ENCODE measurements at places on chromosomes 2 and 18.

DNA sequence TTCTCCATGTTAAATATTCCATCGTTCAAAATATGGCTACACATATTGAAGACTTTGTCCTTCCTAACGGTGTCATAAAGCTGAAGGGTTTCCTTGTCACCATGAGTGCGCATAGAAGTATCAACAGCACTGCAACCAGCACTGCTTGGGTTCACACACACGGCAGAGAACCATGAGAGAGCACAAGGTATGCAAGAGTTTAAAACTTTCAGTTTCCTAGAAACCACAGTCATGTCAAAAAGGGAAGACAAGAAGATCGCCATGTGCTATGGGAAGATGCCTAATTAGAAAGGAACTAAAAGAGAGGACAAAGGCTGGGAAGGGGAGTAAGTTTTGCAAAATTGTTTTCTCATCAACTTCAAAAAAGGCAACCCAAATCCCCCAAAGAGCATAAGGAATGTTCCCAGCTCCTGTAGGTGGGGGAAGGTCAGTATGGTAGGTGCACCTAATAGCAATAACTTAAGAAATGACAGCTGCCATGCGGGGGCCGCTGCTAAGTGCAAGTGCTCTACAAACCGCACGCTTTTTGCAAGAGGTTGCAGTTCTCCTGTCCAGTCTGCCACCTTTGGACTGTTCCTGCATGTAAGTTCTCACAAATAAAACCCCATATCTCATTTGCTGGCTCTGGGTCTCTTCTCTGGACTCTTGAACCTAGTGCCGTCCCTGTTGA, 136.8 kb downstream of the TMEM163 start:
- no peak for DNase-seq

DNA sequence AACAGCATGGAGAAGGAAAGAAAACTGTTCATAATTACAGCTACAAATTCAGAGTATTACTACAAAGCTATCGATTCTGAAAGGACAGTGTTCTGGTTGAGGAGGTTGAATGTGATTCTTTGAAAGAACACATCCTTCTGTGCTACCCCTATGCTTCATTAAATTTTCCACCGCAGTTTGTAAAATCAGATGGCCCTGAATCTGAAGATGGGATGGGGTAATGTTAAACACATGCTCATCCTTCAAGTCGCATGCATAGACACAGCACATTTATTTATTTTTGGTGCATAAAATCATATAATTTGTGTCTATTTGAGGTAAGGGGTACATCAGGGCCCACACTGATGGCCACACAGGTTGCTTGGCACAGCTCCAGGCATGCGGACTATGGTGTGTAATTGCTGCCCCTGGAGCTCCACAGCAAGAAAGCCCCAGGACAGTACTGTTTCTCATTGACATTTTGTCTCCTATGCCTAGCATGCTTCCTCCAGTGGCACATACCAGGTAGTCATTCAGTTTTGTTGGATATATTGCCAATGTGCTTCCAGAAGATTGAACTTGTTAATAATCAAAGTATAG, 238.8 kb upstream of the TANK start:
- DNase-seq, result no peak

DNA sequence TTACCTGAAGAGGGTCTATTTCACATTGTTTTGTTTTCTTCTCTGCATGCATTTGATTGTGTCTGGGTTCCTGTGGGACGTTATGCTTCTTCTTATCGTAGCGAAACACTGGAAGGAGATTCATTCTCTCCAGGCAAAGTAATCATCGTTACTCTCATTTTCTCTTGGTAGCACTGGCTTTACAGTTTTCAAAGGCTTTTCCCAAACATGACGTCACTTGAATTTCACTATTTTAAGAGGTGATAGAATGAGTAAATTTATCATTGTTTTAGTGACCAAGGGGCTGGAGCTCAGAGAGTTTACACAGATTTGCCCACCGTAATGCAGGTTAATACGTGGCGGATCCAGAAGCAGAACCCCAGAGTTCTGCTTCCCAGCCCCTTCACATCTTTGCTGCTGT, 391.4 kb downstream of the DCDC2C start:
- DNase-seq, result no peak

- DNase-seq, result no peak
Observed at GRCh38 chr2:138475277-138475776, 26.2 kb upstream of the SPOPL start.

DNA sequence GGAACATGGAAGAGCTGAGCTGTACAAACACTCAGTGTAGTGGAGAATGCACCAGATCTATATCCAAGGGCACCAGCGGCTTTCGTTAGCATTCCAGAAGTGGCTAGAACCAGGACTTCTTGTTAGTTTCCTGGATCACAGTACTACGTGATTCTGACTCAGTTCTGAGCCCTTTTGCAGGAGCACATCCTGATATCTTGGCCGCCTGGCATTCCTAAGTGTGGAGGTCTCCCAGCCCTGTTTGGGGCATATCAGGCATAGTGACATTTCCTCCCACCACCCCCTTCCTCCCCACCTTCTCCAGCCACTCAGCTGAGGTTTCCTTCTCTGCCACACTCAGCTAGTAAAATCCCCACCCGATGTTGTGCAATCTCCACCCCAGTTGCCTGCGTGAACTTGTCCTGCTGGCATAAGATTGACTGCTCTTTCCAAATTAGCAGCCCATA, 63.4 kb downstream of the BMP10 start:
- no peak for DNase-seq

DNA sequence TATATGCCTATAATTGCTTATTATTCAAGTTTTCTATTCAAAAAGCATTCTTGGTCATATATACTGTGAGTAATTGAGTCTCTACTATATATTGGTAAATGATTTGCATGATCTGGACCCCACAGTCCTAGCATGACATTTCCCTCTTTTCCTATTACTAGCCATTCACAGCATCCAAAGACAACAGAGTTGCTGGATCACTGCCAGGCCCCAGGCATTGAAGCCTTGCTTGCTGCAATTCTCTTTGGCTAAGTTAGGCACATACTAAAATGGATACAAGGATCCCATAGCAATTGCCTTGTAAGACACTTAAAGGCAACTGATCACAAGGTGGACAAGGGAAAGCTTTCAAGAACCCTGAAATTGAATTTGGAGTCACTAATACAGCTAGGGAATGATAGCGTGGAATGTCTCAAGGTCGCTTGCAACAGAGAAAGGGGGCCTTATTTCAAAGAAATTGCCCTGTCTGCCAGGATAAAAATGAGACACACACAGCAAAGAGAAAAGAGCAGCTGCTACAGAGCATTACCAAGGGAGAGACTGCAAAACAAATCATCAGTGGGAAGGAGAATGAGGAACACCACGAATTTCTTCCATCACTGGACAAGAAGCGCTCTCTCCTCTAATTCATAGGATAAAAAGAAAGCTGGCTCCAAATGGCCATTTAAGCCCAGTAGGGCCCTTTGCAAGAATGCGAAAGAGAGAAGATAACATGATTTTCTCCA, 77.1 kb upstream of the EPHA4 start:
- DNase-seq, result no peak

GRCh38 chr2:233463586-233463985, 103.0 kb downstream of the USP40 start:
- no peak for DNase-seq

DNA sequence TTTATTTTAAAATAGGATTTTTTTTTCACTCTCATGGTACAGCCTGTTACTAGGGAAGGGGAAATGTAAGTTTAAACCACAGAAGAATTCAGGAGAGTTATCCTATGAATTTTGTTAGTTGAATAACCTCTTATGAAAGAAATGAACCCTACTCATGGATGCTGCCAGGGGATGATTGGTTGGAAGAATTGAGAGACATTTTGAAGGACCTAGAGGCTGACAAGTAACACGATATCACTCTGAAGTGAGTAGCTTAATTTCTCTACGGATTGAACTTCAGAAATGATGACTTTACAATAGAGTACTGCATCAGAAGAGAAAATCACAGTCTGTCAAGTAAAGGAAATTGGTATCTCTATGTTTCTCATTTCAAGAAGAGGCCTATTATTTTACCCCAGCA, 1346.2 kb downstream of the SUCLG1 start:
- no peak for DNase-seq

- no peak for DNase-seq
Observed at GRCh38 chr2:2107627-2108026, 223.4 kb downstream of the MYT1L start.

GRCh38 chr18:62294073-62294472, 31.0 kb upstream of the TNFRSF11A start:
- DNase-seq, result no peak

DNA sequence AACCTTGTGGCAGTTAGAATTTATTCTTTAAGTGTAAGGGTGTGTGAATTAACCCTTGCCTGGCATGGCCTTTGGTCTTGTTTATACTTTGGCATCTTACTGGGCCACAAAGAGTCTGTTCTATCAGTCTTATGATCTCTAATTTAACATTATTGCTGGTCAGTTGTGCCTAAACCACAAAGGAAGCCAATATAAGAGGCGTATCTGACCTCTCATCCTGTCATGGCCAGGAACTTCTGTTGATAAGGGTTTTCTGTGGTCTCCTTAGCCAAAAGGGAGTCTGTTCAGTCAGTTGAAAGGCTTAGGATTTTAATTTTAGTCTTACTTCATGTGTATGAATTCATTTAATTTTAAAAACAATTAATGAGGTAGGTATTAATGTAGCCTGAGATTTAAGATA, 127.2 kb downstream of the LRRTM4 start:
- no peak for DNase-seq

DNA sequence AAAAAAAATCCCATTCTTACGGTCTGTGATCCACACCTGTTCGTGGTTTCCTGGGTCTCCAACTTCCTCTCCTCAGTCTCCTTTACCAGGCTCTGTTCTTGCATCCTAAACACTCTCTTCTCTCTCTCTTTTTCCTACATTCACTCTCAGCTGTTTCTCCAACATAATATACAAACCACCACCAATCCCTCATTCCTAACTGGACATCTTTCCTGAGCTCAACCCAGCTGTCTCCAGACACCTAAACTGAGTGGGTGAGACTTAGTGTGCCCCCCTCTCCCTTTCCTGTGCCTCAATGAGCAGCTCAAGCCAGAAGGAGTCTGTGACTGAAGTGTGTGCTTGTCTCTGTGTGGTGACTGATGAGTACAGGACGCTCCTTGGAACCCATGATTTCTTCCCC, 59.4 kb downstream of the LIPG start:
- DNase-seq, result no peak

DNA sequence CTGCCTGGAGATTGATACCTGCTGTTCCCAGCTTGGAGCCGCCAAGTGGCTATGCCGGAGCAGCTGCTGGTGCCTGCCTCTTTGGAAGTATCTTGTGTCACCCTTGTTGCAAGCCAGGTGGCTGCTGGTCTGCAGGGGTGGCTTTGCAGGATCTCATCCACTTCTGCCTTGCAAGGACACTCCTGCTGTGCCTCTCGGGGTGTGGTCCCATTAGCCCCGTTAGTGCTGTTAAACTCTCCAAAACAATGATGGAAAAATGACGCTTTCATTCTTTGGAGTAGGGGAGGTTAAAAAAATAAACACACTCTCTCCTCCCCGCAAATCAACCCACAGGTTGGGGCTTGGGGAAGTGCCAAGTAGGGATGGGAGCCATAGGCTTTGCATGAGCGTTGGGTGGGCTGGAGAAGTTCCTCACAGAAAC, 352.8 kb downstream of the RNF144A start:
- DNase-seq, result no peak

DNA sequence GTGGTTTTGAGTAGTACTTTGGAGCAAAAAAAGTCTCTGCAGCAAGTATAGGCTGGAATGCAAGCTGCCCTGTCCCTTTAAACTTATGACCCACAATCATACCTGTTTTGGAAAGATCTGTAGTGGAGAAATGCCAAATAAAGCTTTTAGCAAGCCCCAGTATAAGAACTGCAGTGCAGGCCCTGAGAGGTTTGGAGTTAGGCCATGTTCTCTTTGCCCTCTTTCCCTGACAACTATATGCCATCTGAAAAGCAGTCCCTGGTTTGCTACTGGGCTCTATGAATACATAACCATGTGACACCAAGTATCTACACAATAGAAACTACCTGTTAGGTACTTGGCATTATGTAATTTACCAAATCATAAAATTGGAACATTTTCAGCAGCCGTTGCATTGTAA, 267.4 kb upstream of the HNMT start:
- no peak for DNase-seq

DNA sequence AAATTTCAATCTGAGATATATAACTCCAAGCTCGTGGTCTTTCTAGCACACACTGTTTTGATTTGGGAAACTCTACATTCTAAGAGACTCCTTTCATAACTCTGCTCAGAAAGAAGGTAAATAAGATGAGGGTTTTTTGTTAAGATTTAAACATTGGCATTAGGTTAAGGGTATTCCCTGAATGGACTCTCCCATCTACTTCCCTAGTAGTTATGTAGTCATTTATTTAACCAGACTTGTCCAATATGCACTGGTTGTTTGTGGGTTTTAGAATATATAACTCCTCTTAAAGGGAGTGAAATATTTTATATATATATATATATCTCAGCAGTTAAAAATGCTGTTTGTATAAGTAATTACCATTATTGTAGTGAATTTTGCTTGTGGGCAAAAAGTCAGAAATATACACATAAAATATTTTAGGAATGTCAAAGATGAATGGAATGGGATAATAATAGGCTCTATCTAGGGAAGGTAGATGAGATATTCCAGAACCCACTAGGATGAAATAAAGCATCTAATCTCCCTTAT, 61.5 kb upstream of the WDR75 start:
- no peak for DNase-seq

GRCh38 chr2:165450156-165450555, 19.3 kb upstream of the CSRNP3 start:
- DNase-seq, result no peak

GRCh38 chr18:51614033-51614432, 416.6 kb upstream of the MEX3C start:
- DNase-seq, result no peak

GRCh38 chr2:177783835-177784744, 288.5 kb downstream of the PDE11A start:
- DNase-seq, result no peak

GRCh38 chr2:1887915-1888314, 143.6 kb upstream of the PXDN start:
- no peak for DNase-seq

DNA sequence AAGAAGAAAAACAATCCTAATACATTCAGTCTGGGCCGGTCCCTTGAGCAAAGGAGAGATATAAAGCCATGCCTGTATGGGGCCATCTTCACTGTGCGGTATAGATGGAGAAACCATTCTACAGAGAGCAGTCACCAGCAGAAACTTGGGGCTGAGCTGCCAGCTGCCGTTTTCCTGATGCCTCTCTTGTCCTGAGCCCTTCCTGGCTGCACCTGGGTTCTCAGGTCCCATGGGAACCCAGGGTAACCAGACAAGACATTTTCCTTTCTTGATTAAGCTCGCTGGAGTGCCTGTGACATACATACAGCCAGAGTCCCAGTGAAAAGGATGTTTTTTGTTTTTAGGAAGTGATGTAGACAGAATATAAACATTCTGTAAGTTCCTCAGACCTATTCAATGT, 5.3 kb upstream of the METTL21A start:
- no peak for DNase-seq

Data from hypothalamus (tissue), 51 donors.